ENCODE measurements at places on chromosomes 7 and 10.
A peak's percentile ranks its signal among the peaks of the same experiment; 100 is the strongest.

DNA sequence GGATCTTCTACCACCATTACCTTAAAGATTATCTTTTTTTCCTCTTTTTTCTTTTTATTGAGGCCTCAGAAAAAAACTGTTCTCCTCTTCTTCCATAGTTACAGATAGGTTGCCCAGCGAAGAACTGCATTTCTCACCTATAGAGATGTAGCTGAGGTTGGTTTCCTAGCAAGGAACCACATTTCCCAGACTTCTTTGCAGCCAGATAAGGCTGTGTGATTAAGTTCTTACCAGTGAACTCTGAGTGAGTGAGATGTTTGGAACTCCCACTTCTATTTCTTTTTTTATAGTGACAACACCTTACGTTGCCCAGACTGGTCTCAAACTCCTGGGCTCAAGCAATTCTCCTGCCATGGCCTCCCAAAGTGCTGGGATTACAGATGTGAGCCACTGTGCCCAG is 5.9 kb upstream of the MCMBP start:
- DNase-seq, result no peak

- no peak for DNase-seq
Measured at GRCh38 chr7:2730846-2731770, 43.1 kb downstream of the AMZ1 start.

DNA sequence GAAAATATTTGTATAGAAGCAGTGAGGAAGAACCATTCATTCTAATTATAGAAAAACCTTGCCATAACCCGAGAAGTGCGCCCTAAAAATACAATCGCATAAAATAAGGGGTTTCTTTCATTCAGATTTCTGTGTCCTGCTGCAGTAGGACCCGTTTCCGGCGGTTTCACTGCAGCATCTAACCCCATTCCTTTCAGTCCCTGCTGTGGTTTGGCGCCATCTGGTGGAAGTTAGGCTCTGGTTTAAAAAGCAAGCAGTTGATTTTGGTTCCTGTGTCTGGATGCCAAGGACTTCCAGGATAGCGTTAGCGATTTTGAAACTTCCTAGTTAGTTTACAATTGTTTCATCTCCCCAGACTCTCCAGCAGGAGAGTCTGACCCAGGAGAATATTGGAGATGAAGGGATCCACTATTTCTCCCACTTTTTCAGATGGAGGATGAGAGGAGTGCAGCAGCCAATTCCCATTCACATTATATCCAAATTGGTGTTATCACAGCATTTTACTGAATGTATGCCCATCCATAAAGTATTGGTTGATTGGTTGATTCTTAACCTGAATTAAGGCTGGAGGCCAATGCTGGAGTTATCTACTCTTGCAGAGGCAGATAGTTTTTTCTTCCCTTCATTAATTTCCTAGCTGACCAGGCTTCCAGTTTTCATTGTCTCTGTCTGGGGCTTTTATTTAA is 128.8 kb upstream of the CACNA2D1 start:
- peak; percentile 96 for DNase-seq

GRCh38 chr7:36526863-36527548 is 137.3 kb downstream of the ANLN start:
- DNase-seq, result no peak

DNA sequence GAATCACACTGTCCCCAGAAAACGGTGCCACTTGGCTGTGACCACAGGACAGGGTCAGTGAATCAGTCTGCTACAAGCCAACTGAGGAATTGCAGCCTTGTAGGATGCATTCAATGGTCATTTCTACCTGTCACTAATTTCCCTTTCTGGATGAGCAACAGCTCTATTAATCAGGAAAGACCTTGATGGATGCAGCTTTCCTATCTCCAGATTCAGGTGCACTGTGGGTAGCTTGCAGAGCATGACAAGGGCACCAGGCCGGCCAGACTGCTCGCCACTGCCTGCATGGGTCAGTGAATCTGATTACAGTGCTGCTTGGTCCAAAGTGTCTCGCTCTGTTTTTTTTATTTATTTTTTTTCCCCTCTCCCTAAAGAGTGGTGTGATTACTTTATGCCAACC is 506.8 kb upstream of the AUTS2 start:
- no peak for DNase-seq

DNA sequence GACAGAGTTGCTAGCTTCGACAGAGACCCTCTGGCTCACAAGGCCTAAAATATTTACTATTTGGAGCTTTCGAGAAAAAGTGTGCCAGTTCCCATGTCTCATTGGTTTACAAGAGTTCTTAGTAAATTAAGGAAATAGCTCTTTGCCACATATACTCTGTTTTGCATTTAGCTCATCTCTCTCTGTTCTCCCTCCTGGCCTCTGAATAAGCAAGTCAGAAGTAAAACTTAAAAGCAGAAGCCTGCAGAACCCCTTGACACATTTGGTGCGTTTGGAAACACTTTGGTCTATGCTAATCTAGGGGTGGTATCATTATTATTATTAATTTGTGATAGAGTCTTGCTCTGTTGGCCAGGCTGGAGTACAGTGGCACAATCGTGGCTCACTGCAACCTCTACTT is 6.4 kb downstream of the CARD11 start:
- DNase-seq, result no peak

DNA sequence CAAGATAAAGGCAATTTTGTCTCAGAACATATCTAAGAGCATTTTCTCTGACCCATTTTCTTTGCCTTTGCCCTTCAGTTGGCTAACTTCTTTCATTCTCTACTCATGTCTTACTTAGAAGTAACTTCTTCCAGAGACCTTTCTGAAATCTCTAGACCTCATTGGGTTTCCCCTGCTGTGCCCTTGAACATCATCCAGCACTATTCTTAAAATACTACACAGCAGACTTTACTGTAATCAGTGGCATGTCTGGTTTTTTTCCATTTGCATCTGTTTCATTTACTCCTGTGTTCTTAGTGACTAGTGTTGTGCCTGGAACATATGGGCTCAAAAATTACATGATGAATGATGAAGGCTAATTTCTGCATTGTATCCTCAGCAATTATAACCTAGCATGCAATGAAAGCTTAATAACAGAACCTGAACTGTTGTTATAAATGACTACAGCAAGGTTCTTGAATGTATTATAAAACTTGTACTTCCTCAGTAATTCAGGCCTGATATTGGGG is 301.9 kb downstream of the CDK14 start:
- no peak for DNase-seq

DNA sequence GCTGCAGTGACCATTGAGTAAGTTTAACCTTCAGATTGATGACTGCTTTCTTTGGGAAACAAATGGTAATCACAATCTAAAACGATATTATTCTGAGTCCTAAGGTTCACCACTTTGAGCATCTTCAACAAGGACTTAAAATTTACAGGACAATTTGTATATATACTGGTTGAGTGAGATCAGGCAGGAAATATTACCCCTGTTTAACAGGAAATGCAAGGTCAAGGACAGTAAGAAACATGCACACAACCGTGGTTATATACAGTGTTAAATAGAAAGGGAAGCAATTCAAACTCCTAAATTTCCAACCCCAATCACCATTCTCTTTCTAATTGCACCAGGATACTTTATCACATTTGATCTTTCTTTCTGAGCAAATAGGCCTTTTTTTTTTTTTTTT is 96.1 kb downstream of the ZNF277 start:
- no peak for DNase-seq

DNA sequence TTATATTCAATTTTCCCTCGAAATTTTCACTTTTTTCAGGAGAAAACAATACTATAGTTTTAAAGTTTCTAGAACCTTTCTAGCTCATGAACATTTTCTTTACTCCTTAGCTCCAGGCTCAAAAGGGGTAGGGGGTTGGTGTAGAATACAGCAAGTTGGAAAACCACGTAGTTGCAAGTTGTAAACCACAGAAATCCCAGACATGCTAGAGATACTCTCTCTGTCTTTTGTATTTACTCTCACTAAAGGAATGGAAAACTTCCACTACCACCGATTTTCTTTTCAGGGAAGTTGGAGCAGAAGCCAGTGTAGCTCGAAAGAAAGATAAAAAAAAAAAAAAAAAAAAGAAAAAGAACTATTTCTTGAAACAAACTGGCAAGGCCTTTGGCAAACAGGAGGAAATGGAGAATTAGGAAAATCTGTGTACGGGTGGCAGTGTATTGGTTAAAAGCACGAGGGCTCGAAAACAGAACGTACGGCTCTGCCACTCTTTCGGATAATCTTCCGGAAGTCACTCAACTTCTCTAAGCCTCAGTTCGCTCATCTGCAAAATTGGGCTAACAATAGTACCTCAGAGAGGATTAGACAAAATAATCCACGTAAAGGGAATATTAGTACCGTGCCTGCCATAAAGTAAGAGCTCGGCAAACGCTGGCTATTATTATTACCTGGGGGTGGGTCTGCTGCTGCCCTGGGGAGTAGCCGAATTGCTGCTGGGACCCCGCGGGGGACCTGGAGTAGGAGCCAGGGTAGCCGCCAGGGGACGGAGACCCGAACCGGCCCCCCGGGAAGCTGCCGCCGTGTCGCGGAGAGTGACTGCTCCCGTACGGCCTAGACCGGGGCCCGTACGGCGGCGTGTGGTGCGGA is 628 bp downstream of the MPLKIP start:
- no peak for DNase-seq

GRCh38 chr10:110778211-110778610 is 93.5 kb upstream of the PDCD4 start:
- DNase-seq, result no peak

- DNase-seq, result no peak
Measured at GRCh38 chr10:88147000-88147798, 283.8 kb downstream of the PTEN start.

GRCh38 chr10:42513921-42514320 is 124.4 kb downstream of the ZNF33B start:
- no peak for DNase-seq

DNA sequence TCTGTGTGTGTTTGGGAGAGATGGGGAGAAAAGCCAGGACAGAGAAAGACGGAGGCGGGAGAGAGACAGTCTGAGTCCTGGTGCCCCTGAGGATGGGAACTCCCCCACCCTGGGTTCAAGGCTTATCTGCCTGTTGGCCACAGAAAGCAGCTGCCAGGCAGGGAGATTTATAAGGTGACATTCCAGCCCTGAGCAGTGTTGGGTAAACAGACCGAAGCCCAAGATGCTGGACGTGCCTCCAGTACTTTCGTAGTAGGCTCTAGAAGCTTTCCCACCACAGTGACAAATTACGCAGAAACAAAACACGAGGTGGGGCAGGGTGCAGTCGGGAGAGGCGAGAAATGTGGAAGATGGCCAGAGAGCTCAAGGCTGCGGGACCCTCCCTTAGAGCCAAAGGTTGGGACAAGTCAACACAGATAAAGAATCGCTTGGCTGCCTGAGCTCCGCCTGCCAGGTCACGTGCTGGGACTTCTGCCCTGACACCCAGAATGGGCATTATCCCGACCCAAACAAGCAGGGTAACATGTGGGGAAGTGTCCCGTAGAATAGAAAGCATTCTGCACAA is 41.1 kb downstream of the CCDC3 start:
- DNase-seq, result no peak

GRCh38 chr10:74827694-74828093 is 1.3 kb downstream of the KAT6B start:
- no peak for DNase-seq

- DNase-seq, result no peak
Measured at GRCh38 chr10:89343089-89343767, 15.4 kb downstream of the IFIT3 start.

DNA sequence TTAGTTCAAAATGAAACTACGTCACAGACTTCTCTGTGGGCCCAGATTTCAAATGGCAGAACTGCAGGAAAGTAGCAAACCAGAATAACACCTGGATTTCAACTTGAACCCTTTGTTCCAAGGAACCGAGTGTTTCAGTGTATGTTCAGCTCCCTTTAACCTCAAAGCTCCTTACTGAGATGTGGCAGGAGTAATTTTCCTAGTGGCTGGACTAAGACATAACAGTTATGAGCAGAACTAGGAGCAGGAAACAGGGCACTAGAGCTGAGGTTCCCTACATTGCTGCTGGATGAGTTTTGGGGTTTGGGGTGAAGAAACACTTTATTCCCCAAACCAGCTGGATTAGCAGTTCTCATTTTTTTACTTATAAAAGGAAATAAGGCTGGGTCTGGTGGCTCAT is 50.1 kb downstream of the NSUN6 start:
- no peak for DNase-seq

- DNase-seq, result no peak
Measured at GRCh38 chr7:142002179-142002578, 6.5 kb downstream of the MGAM start.

DNA sequence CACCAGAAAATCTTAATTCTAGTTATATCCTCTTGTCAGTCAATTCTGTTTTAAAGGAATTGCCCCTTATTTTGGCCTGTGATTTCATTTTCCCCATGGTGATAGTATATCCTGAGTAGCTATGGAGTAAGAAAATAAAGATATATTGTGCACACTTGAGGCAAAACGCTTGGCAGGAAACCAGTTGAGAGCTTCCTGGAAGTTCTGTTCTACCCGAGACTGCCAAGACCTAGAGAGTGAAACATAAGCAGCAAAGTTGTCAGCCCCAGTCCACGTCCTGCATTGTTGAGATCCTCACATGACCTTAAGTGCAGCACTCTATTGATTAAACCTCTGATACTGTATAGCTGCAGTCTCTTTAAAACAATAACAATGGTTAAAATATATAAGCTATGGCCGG is 235.2 kb downstream of the CDC14C start:
- no peak for DNase-seq

GRCh38 chr10:75263806-75264205 is 28.0 kb upstream of the COMTD1 start:
- DNase-seq, result no peak

DNA sequence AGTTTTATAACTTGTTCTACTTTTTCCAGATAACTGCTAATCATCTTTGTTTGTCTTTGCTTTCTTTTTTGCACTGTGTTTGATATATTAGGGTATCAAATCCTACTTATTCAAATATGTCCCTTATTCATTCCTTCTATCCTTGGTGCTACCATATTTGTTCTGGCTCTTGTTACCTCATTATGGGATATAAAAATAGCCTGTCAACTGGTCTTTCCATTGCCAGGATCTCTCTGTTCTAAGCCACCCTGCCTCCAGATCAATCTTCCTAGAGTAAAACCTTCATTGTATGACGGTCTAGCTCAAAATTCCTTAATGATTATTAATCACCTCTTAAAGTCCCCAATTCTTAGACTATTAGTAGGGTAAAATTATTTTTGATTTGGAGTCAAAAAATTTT is 25.2 kb downstream of the MET start:
- peak; percentile 18 for DNase-seq

DNA sequence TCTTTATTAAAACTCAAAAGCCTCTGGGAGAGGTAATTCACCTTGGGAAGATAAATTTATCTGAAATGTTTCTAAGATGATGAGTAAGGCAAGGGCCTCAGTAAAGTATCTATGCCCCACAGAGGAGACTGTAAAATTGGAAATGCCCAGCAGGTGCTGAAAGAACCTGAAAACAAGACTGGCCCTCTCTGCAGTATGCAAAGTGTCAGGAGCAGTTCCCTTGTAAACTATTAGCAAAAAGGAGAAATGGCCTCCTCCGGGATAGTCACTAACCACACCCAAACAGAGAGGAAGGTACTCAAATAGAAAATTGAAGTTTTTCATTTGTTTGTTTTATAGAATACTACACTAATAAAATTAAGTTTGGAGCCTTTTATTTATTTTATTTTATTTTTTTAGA is 81.2 kb downstream of the FZD1 start:
- DNase-seq, result no peak
